Epithelial cell of esophagus (primary cell): ENCODE measurements at places on chromosomes 6 and 20.

DNA sequence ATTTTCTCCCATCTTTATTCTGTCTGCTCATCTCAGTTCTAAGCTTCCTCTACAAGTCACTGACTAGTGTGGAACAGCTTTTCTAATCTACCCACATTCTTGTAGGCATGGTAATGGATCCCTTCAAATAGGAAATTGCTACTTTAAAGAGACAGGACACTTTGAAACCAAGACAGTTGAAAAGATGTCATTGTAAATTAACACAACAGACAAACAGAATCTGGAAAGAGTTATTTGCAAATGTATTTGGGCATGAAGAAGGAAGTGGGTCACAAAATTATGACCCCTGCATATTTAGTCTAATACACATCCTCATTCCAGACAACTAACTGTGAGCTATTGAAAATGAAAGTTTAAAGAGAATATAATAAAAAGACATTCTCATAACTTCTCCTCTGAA, 298.2 kb upstream of the MARCKS start:
- peak; percentile 48 for DNase-seq

DNA sequence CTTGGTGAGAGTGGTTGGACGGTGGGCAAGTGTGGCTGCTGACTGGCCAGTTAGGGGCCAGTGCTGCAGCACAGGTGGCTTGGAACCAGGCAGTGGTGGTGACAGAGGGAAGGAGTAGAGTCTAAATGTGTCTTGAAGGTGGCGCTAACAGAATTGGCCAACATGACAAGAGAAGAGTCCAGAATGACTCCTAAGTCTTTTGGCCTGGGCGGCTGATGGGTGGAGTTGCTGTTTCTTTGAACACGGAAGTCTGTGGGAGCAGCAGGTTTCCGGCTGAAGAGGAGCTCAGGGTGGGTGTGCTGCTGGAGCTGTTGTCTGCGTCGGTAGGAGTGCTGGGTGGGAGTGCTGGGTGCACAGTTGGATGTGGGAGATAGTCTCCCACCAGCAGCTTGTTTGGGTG, 10.1 kb downstream of the LSM14B start:
- no peak for DNase-seq

DNA sequence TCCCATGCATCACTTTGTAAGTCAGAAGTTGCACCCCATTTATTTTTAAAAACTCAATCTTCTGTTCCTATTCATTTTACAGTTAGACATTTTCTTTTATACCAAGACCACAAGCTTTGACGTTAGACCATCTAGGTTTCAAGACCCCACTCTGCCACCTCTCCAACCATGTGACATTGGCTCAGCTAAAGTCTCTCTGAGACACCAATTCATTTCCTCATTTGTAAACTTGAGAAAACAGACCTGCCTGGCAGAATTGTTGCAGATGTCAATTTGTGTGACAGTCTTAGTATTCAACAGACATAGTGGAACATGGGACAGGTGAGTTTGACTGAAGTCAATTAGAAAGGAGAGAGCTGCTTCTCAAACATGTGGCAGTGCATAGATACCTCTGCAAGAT, 55.6 kb upstream of the CSE1L start:
- no peak for DNase-seq

DNA sequence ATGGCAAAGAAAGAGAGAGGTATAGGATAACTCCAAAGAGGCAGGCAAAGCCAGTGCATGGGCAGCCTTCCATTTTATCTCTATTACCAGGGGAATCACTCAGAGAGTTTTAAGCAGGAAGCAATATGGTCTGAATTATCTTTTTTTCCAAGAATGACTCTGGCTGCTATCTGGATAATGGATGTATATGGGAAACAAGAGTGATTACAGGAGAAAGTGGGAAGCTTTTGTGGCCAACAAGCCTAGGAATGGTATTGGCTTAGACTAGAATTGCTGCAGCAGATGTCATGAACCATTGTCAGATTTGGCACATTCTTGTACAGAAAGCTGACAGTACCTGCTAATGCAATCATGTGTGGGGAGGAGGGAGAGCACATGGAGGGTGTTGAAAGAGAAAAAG, 73.0 kb upstream of the BTBD3 start:
- DNase-seq = no peak

- DNase-seq = peak; percentile 73
Measured at GRCh38 chr20:1391640-1392442, 1.0 kb downstream of the FKBP1A start.

- DNase-seq = no peak
Measured at GRCh38 chr6:153368131-153368530, 237.0 kb upstream of the RGS17 start.

DNA sequence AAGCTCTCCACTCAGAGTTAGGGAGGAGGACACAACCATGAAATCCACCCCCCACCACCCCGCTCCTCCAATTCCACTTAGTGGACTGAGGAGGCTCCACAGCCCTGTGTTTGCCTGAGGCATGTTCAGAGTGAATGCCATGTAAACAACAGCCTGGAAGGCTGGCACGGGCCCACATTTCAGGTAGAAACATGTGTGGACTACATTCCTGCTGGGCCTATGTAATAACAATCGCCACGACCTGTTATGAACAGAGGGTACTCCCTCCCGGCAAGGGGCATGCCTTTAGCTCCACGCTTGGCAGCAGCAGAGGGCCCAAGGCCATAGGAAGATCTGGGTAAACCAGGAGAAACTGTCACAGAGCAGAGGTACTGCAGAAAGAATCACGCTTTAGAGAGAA, 65.5 kb downstream of the ISM1 start:
- DNase-seq = peak; percentile 97

DNA sequence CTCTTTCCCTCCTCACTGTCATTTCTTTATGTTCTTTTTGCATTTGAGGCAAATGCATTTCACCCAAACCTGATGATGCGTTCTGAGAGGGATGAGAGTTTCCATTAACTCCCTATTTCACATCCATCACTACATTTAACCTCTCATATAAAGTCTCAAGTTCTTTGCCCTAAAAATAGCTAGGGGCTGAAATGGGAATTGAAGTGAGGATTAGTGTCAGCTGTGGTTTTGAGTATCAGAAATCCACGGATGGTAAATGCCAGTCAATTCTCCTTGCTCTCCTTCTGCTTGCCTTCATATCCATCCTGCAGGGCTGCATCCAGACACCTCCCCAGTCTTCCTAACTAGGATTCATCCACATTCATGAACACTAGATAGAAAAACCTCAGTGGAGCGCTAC, 10.0 kb upstream of the DTNBP1 start:
- no peak for DNase-seq

- DNase-seq = no peak
Measured at GRCh38 chr20:57266291-57267157, at the start of gene BMP7. BMP7 (minus strand) TSS chr20:57266641; CDS start chr20:57266122, 519 bp downstream.

GRCh38 chr6:142945446-142946180, 637 bp upstream of the HIVEP2 start:
- DNase-seq = peak; percentile 57

GRCh38 chr6:54132587-54132986, 21.3 kb downstream of the MLIP start:
- no peak for DNase-seq

DNA sequence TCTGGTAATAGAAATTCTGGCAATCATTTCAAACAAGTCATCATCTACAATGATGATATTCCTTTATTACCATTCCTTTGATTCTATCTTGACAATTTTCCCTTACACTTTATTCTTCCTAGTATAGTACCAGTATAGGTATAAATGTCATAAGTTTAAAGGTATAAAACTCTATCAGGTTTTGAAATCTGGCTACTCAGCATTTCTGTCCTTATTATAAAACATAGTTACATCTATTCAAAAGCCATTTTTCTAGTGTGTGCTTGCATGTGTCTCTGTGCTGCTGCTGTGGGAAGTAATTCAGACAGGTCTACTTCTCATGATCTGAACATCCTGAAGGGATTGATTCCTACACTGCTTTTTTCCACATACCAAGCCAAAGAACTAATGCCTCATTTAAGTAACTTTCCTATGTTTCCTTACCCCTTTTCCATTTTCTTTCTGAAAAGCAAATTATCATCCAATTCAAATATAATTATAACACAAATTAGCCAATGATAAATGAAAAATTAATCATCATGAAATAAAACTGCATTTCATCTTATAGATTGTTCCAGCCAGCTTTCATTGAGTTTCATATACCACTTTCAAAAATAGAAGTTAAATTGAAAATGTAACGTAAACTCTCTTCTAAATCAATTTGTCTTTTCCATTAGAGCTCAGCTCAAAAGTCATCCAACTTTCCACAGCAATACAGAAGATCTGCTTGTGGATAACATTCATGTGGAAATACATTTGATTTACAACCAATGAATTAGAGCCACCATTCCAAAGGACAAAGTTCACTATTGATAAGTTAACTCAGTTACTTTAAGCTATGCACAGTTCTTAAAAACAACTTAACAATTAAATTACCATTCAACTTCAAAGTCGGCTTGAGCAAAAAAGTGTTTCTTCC, 35.9 kb downstream of the COL12A1 start:
- no peak for DNase-seq

GRCh38 chr6:166596776-166597507, 10.5 kb upstream of the RAMACL start:
- no peak for DNase-seq

- no peak for DNase-seq
Measured at GRCh38 chr20:22412977-22413868, 171.1 kb downstream of the FOXA2 start.

DNA sequence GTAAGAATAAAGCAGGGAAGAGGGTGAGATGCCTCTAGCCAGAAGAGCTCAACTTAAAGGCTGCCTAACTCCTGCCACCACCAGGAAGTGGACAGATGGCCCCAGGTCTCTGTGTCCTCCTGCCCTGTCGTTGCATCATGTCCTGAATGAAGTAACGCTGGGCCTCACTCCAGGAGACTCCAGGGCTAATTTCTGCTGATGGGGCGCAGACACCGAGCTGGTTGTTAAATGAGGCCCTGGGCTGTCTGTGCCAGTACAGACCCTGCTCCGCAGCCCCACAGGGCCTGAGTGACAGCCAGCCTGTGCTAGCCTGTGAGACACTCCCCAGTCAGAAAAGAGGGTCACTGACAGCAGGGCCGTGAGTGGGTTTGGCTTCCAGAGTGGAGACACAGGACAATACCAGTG, 6.5 kb downstream of the IP6K3 start:
- no peak for DNase-seq
